ENCODE measurements at places on chromosomes 7 and 10.

- DNase-seq = no peak
These were observed 66.1 kb downstream of the PRTFDC1 start for GRCh38 chr10:24886290-24886680.

GRCh38 chr7:3825491-3825890 lies 524.4 kb downstream of the SDK1 start:
- DNase-seq = no peak

DNA sequence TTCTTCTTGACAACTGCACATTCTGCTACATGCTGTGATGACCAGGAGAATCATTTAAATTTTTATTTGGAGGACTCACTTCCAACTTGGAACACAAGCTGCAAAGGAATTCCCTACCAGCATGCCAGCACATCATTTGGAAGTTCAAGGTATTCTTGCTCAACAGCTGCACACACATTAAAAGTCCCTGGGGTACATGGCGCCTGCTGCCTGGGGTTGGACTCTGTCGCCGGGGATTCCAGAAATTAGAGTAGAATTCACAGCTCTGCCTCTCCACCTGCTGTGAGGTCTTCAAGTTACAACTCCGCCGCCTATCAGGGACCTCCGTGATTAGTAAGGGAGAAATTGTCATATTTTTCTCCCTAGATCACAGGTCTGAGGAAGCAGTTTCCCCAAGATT lies 1.1 kb downstream of the ZNF32 start:
- no peak for DNase-seq

- no peak for DNase-seq
These were observed 67.4 kb downstream of the LRRC18 start for GRCh38 chr10:48872234-48872633.

- DNase-seq = peak; percentile 87
These were observed 7.0 kb downstream of the CALY start for GRCh38 chr10:133329491-133330202.

- DNase-seq = no peak
These were observed 29.2 kb upstream of the KLF6 start for GRCh38 chr10:3813986-3814837.

- DNase-seq = no peak
These were observed 39.4 kb downstream of the EN2 start for GRCh38 chr7:155497149-155497901.

DNA sequence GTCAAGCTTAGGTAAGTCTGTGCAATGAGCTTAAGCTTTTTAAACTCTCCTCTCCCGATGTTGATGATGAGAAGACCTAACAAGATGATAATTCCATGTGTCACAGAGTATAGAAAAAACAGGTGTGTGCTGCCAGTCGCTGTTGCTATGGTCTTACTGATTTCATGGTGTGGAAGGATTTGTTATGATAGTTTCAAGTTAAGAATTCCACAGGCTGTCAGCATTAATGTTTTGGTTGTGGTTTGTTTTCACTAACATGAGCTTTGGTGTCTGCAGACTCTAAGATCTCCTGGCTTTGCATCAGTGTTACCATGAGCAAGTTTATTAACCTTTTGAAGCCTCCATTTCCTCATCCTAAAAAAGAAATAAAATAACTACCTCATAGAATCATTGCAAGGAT lies 123.7 kb downstream of the NSUN6 start:
- DNase-seq = no peak

DNA sequence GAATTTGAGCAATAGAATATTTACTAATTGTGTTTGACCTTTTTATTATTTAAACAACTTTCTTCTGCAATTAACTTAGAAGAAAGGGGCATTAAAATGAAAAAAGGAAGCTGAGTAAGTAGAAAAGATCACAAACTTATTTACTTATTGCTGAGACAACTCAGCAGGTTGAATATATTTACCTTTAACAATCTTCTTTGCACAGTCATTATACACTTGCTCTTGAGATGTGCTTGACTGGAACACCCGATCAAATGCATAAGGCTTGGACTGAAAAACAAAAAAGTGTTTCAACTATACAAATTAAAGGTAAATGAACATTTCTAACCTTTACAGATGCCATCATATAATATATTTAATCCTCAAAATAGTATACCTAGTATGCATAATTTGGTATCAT lies 7.9 kb downstream of the KIF5B start:
- DNase-seq = no peak

DNA sequence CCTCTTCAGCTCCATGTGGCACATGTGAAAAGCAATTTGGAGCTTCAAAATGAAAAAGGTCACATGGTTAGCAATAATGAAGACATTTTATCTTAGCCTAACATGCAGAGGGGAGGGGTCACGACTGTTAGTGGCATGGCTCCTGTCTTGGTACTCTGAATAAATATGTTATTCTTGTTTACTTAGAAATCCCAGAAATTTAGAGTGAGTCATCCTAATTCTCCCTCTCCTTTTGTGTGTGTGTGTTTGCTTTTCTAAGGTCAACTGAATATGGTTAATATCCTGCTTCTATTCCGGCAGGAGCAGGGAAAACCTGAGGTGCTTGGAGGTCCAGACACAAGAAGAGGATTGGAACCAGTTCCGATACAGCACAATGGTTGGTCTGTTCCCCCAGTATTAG lies 17.6 kb downstream of the BCCIP start:
- DNase-seq = no peak

- no peak for DNase-seq
These were observed 21.5 kb downstream of the TRRAP start for GRCh38 chr7:98899816-98900215.

DNA sequence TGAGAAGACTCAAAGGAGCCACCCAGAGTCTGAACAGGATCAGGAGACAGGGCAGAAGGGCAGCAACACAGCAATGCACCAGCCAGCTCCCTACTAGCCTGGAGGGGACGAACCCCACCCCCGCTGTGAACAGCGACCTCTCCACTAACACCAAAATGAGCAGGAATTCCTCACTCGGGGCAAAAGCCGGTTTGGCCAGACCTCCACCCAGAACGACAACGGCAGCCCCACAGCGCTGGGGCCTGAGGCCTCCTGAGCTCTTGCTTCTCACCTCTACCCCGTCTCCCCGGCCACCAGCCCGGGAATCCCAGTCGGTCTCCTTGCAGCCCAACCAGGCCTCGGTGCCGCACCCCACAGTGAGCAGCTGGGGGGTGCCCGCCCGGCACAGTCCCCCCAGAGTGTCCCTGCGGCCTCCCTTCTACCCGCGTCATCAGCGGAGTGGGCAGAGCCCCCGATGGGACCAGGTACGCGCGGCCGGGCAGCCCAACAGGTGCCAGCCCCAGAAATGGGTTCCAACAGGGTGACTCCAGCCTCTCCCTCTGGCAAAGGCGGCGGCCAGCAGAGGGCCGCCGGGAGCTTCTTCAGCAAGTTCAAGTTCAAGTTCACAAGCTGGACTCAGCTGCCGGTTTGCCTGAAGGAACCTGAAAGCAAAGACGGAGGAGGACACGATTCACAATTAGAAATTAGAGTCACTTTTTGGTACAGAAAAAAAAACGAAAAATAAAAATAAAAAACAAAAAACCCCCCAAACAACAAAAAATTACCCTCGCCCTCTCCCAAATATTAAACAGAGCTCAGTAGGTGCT lies 129.0 kb downstream of the MARCHF5 start:
- DNase-seq = no peak

GRCh38 chr7:90594751-90595317 lies 1.3 kb upstream of the CDK14 start:
- no peak for DNase-seq

DNA sequence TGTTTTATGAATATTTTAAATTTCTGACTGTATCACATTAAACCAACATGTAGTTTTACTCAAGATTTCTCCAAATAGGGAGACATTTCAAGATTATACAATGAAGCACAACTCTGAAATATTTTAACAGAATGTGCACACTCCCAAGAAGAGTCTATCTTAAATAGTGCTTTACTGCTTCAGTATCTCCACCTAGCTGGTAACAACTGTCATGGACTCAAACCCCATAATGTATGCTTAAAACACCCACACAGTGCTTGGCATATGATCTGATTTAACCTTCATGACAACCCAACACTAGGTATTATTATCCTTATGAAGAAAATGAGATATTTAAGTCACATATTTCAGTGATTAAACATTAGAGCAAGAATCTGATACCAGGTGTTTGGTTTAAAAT lies 45.9 kb downstream of the ASZ1 start:
- no peak for DNase-seq

- DNase-seq = no peak
These were observed 25.4 kb upstream of the HIBADH start for GRCh38 chr7:27688056-27688455.

DNA sequence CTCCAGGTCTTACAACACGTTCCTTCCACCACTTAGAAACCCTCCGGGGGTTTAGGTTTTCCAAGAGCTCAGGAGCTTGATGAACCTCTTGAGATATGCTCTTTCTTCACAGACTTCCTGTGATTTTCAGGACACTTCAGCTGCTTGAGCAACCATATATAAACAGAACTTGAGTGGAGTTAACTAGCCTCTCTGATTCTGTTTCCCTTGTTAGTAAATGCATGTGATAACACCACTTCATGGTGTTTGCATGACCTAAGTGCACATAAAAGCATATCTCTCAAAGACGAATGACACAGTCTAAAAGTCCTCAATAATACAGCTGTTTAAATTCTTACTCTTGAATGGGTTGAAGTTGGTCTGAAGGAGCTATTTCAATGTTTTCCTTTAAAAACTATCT lies 9.9 kb downstream of the PRR15 start:
- DNase-seq = no peak

- DNase-seq = no peak
These were observed 434.2 kb downstream of the PHTF2 start for GRCh38 chr7:78232806-78233205.

- peak; percentile 95 for DNase-seq
These were observed 65.8 kb upstream of the PRSS58 start for GRCh38 chr7:142323706-142324105.

DNA sequence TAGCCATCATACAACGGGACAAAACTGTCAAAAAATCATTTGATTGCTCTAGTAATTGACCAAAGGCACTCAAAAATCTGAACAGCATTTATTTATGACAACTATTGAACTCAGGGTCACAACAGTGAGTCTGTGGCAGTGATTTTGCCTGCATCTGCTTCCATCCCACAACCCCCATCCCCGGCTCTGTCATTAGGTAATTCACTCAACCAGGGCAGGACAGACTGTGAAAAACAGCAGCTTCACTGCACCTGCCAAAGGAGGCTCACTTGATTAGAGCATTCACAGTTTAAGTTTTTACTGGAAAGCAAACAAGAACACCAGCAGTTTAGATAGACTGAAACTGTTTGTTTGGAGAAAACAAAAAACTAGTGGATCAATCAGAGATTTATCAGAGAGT lies 22.2 kb downstream of the NRCAM start:
- no peak for DNase-seq

DNA sequence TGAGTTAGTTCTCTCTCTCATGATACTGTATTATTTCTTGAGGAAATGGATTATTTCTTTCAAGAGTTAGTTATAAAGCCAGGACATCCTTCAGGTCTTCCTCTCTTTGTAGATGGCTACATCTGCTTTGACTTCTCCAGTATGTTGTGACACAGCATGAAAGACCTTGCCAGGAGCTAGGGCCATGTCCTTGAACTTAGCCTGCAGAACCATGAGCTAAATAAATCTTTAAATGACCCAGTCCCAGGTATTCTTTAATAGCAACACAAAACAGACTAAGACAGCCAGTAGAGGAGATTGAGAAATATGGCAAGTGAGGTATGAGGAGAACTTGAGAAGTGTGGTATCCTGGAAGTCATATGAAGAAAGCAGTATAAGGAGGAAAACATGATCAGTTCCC lies 214.9 kb upstream of the PPP1R3A start:
- no peak for DNase-seq

DNA sequence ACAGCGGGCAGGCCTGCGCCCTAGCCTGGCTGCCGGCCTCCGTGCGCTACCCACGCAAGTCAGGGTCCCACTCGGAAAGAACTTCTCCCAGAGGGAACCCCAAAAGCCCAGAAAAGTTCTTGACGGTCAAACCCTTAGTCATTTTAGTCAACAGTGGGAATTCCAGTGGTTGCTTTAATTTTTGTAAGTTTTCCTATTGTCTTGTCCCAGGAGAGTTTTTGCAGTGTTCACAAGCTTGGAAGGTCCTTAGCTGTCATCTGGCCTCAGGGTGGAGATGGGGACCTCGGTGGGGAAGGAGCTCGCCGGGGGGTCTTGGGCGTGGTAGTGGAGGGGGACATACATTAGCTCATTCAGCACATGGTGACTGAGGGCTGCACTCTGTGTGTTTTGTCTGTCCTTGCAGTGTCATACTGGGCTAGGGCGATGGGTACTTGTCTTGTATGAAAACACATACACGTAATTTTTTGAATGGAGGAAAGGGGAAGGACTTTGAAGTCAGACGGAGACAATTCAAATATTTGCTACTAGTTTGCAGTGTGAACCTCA lies 736 bp downstream of the MINDY4 start:
- DNase-seq = no peak

- DNase-seq = no peak
These were observed 309.8 kb downstream of the ADK start for GRCh38 chr10:74460812-74461211.

DNA sequence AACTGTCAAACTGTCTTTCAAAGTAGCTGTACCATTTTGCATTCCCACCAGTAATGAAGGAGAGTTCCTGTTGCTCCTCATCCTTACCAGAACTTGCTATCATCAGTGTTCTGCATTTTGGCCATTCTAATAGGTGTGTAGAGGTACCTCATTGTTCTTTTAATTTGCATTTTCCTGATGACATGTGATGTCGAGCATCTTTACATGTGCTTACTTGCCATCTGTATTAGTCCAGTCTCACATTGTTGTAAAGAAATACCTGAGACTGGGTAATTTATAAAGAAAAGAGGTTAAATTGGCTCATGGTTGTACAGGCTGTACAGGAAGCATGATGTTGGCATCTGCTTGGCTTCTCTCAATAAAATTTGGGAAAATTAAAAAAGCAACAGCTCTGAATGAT lies 38.7 kb upstream of the EEPD1 start:
- no peak for DNase-seq

DNA sequence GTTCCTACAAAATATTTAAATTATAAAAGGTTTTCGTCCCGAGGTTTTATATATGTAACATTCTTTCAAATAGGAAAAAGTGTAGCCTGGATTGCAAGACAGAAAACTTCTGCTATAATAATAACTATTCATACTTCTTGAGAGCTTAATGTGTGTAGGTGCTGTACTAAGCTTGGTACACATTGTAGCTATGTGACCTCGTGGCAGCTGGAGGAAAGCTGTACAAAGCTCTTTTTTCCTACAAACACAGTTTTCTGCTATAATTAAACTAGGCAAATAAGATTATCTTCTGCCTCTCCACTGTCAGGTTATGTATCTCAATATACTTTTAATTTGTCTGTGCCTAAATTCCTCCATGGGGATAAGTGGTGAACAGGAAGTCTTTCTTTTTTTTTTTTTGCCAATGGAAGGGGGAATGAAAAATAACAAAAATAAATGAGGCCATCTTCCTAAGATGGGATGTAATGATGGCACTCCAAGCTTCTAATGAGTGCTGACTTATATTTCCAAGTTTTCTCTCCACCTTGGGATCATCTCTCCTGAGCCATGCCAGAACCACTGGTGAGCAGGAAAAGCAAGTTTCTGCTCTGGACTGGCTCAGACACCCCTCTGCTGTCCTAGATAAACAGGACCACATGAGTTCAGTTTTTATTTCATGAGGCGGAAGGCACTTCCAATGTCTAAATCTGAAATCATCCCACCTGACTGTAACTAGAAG lies 9.9 kb downstream of the SGMS1 start:
- DNase-seq = no peak

Measured in WERI-Rb-1 (cell line).